WTC11 (cell line): ENCODE measurements at places on chromosomes 2 and 18. TPM values are rescaled to one million over a fixed set of nuclear protein-coding genes. Genes with fewer than 3 reads are reported as not detected.

- H3K27ac ChIP-seq = no peak overlapping the region
- no peak for DNase-seq
- 0 out of 2 replicates have a peak, but pooled peaks cover 3% of the 10 kb centered on the region for H3K36me3 ChIP-seq
Observed at GRCh38 chr2:38797953-38798352, 19.9 kb downstream of the GEMIN6 start.

DNA sequence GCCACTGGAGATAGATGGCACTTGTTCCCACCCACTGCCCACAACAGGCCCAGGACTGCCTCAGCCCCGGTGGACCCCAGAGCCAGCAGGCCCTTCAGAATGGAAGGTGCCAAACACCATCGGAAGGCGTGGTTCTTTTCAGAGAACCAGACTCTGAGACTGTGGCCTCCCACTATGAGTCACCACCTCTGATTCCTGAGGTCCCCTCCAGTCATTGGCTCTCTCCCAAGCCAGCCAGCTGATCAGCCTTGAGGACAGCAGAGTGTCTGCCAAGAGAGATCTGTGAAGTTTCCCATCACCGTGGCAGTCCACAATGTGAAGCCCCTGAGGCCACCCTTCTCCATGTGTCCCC, 10.4 kb upstream of the MAP3K2 start:
- 0 out of 2 replicates have a peak, but pooled peaks cover 2% of the 10 kb centered on the region for H3K36me3 ChIP-seq
- no peak overlapping the region for H3K4me3 ChIP-seq
- no peaks in the 10 kb centered on the region; the same call in 1 of the 2 replicates for H3K27me3 ChIP-seq
- H3K27ac ChIP-seq = no peak overlapping the region
- H3K4me1 ChIP-seq = peaks cover 7% of the 10 kb centered on the region; the same call in 1 of the 2 replicates

- H3K4me3 ChIP-seq = no peak within 1 kb of the TSS
- DNase-seq = peak; percentile 83
- H3K4me1 ChIP-seq = peaks cover 3% of the 10 kb centered on the region; the same call in 1 of the 2 replicates
Observed at GRCh38 chr18:22417496-22418188, at the start of gene CTAGE1. Gene CTAGE1 (minus strand): TSS chr18:22417915. CDS start chr18:22417811, 104 bp downstream.

DNA sequence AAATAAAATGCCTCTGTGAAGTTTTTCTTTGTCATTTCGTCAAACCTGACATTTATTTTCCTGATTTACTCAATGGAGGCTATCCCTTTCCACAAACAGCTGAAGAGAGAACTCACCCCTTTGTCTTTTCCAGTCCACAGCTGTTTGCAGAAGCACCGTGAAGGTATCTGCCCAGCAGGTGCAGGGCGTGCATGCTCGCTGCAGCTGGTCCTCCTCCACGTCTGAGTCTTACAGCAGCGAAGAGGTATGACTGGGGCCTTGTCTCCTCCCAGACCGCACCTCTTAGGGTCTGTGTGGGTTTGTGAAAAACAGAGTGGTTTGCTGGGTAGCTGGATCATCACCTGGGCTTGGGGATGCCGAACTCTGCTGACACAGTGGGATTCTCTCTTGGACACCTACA, 9.7 kb downstream of the SPP2 start:
- no peaks in the 10 kb centered on the region for H3K27me3 ChIP-seq
- no peak overlapping the region for H3K27ac ChIP-seq
- H3K4me1 ChIP-seq = no peaks in the 10 kb centered on the region; the same call in 1 of the 2 replicates
- no peak overlapping the region for H3K4me3 ChIP-seq
- no peak for DNase-seq
- no peaks in the 10 kb centered on the region for H3K36me3 ChIP-seq

DNA sequence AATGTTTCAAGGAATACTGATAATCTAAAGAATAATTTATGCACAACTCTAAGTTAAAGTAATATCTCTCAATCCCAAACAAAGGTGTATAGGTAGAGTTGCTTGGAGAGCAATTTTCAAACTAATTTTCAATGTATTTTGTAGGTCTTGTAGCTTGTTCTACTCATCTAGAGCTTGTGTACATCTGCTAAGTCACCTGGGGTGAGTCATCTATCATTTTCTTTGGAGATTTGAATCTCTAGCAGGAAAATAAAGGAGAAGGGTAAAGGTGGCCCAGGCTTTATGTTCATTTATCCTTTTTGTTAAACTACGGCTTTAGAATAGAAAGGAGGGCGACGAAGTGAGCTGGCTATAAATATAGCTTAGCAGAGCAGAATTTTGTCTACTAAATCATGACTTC, 76.8 kb upstream of the THUMPD2 start:
- no peaks in the 10 kb centered on the region for H3K27me3 ChIP-seq
- no peak for DNase-seq
- peaks cover 14% of the 10 kb centered on the region for H3K4me1 ChIP-seq

GRCh38 chr2:99576775-99577174, 87.0 kb upstream of the REV1 start:
- H3K4me3 ChIP-seq = no peak overlapping the region
- peaks cover 18% of the 10 kb centered on the region for H3K4me1 ChIP-seq
- H3K36me3 ChIP-seq = no peaks in the 10 kb centered on the region
- DNase-seq = no peak
- no peak overlapping the region for H3K27ac ChIP-seq
- no peaks in the 10 kb centered on the region; the same call in 1 of the 2 replicates for H3K27me3 ChIP-seq

DNA sequence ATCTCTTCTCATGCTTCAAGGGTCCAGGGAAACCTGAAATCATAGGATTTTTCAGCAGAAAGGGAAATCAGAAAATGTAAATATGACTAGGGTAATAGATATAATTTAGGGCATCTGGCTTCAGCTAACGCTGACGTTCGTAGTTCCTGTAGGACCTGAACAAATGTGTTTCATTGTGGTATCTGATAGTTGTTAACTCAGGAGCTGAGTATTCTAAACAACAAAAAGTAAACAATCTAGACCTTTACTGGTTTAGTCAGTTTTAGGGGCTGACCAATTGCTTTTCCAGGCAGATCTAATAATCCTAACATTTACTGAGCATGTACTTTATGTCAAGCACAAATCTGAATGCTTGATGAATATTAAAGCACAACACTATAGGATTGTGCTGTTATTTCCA, 114.8 kb downstream of the GALNT1 start:
- H3K4me3 ChIP-seq = no peak overlapping the region
- no peak for DNase-seq
- no peak overlapping the region; the same call in 1 of the 2 replicates for H3K27ac ChIP-seq
- H3K27me3 ChIP-seq = no peaks in the 10 kb centered on the region
- no peaks in the 10 kb centered on the region for H3K4me1 ChIP-seq

DNA sequence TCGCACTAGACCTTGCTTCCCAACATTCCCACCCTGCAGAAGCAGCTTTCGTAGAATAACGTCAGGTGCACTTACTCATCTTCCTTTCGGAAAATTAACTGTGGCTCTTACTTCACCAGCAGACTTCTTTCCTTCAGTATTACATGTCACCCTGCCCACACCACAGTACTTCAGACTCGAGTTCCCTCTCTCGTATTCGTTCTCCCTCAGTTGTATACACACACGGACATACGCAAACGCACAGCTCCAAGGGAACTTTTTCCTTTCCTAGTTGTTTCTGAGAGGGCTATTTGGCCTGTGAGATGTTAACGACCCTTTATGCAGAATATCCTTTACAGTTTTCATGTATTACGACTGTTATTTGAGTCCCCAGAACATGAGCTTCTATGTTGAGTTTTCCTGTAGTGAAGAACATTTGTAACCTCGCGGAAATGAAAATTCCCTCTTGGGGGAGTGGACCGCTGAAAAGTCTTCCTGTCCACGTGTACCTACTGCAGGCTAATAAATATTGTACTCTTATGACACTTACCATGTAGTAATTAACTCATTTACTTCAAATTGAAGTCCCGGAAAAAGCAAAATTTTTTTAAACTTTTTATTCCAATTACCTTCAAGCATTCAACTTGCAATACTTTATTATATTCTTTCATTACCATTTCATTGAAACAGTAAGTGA, 908 bp downstream of the ERLEC1 start:
- H3K27me3 ChIP-seq = no peaks in the 10 kb centered on the region
- no peaks in the 10 kb centered on the region for H3K36me3 ChIP-seq
- peak overlapping the region; percentile 96 for H3K27ac ChIP-seq

DNA sequence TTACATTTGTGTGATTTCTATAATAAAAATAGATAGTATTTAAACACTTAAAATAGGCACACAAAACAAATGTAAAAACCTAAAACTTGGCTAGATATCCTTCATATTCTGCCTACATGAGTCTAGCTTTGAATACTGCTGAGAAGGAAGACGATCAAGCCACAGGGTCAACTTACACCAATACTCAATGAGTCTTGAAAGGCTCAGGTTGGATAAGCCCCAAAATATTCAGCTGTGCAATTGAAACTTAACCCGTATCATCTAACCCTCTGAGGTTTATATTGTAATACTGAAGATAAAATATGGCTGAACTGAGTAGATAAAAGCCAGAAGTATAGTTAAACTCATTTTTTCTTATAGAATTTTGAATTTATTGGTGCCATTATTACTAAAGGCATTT, 313.0 kb upstream of the NRXN1 start:
- no peak overlapping the region for H3K4me3 ChIP-seq
- DNase-seq = no peak
- peaks cover 4% of the 10 kb centered on the region for H3K4me1 ChIP-seq
- H3K27ac ChIP-seq = no peak overlapping the region
- H3K36me3 ChIP-seq = no peaks in the 10 kb centered on the region

DNA sequence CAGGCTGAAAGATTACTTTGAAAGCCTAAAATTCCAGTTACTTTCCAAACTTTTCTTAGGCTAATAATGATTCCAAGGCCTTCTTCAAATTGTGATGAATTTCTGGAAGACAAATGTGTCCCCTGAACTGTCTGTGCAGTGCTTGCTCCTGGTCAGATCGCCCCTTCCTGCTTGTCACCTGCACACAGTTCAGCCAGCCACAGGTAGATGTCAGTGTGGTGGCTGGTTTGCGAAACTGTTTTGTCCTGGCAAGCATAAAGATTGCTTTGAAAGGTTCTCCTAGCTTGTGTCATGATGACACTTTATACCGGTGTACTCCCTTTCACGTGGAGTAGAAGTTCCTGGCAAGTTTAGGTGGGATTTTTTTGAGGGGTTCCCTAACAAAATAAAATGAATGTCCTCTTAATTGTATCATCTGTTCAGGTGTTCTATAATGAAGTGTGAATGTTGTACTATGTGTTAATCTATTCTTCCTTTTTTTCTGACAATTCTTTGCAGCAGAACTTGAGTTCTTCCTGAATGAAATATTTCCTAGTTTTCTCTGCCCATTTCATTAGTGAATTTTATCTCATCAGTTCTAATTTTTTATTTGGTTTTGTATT, 298.8 kb downstream of the ZNF407 start:
- DNase-seq = peak; percentile 60
- H3K4me1 ChIP-seq = peaks cover 14% of the 10 kb centered on the region
- H3K4me3 ChIP-seq = no peak overlapping the region
- H3K36me3 ChIP-seq = no peaks in the 10 kb centered on the region

DNA sequence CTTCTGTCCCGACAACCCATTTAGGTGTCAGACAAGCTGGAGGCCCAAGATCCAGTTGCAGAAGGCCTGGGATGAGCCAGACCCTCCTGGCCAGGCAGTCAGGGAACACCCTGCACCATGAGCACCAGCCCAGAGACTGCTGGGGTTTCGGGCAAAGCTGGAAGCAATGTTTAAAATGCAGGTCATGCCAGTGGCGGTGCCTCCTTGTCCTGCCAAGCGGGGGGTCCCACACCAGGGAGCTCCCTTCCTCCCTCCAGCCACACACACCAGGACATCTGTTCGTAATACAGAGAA, 230.2 kb downstream of the ATAD2B start:
- H3K36me3 ChIP-seq = peaks cover 24% of the 10 kb centered on the region
- no peak for DNase-seq
- no peak overlapping the region for H3K4me3 ChIP-seq

DNA sequence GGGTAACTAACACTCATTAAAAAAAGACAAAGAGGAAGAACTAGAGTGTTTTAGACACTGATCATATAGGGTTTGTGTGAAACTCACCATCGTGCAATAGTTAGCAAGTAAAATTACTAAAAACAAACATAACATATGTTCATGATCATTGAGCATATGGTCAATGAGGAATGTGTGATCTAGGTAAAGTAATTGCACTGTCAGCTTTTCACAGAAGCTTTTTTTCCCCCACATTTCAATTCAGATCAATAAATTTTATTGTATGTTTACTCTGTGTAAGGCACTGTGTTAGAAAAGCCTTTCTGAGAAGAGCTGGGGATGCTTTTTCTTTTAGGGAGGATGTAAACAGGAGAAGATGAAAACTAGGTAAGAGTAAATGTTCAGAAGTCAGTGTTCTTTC, 348.2 kb downstream of the LRP1B start:
- no peak overlapping the region for H3K4me3 ChIP-seq
- H3K27me3 ChIP-seq = no peaks in the 10 kb centered on the region
- no peak for DNase-seq
- no peak overlapping the region for H3K27ac ChIP-seq
- H3K36me3 ChIP-seq = no peaks in the 10 kb centered on the region

GRCh38 chr2:140063356-140063755, 1283.2 kb upstream of the NXPH2 start:
- peaks cover 12% of the 10 kb centered on the region for H3K4me1 ChIP-seq
- no peak overlapping the region for H3K4me3 ChIP-seq
- H3K36me3 ChIP-seq = no peaks in the 10 kb centered on the region

DNA sequence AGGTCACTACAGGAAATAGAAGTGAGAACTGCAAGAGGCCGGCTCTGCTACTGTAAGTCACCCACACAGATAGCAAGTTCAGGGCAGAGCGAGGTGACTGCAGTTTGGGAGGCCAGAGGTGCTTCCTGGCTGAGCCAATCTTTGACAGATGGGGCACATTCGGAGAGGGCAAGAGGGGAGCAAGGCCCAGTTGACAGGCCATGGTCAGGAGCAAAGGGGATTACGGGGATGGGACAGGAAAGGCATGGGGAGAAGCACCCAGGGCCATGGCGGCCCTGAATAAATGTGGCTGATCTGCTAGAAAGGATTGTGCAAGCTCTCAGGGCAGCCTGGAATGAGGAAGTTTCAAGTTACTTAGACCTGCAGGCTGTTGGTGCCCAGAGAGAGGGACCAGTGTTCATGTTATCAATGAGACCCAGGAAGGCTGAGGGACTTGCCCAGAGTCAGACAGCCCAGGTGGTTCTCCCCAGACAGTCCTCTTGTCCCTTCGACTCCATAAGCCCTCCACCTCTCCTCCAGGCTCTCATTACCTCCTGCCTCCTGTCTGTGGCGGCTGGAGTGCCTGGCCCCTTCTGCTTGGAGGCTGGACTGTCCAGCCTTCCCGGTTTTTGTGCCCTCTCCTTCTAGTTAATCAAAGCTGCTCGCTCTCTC, 123.3 kb downstream of the CTIF start:
- peak overlapping the region; percentile 48; the same call in 1 of the 2 replicates for H3K27ac ChIP-seq
- H3K27me3 ChIP-seq = no peaks in the 10 kb centered on the region
- peaks cover 15% of the 10 kb centered on the region for H3K36me3 ChIP-seq
- H3K4me1 ChIP-seq = peaks cover 18% of the 10 kb centered on the region
- no peak for DNase-seq

FBLN7 gene
- total RNA-seq = 0.55 to 0.96 TPM (median 0.80 TPM) in 3 replicates

MARCO gene
- total RNA-seq = 0.11 to 0.39 TPM in 2 of 3 replicates, not detected in the other

UCN gene
- total RNA-seq = 0.68 to 1.2 TPM (median 0.71 TPM) in 3 replicates

KIAA1328 gene
- total RNA-seq = 4.8 to 5.5 TPM (median 5.3 TPM) in 3 replicates

DPP4 gene
- 2.7 to 3.6 TPM (median 2.7 TPM) in 3 replicates for total RNA-seq

TMEM200C gene
- 6.1 to 7.4 TPM (median 6.6 TPM) in 3 replicates for total RNA-seq

ARHGAP15 gene
- total RNA-seq = 0.25 to 0.28 TPM in 2 of 3 replicates, not detected in the other

SH2D6 gene
- total RNA-seq = 0.50 to 1.2 TPM (median 0.94 TPM) in 3 replicates

MATN3 gene
- 6.3 to 9.1 TPM (median 8.6 TPM) in 3 replicates for total RNA-seq

CNDP1 gene
- total RNA-seq = 0.11 to 0.28 TPM (median 0.25 TPM) in 3 replicates

DUSP2 gene
- total RNA-seq = 4.7 to 6.8 TPM (median 5.8 TPM) in 3 replicates
